Activated CD8-positive, alpha-beta memory T cell treated with anti-CD3 and anti-CD28 coated beads, Interleukin-2, amount 10 ng/mL, durations not matched to agents 7 days and 5 days (primary cell): ENCODE measurements at places on chromosomes 2 and 18.

DNA sequence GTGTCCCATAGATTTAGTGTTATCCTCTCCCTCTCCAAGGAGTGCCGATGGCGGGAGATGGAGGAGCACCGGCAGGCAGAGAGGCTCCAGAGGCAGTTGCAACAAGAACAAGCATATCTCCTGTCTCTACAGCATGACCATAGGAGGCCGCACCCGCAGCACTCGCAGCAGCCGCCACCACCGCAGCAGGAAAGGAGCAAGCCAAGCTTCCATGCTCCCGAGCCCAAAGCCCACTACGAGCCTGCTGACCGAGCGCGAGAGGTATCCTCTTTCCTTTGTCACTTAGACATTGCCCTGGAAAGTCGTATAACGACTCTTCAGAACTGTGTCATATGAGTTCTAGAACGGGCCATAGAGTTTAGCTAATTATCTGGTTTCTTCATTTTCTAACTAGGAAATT is 132.2 kb upstream of the IL1R2 start:
- no peak overlapping the region for H3K4me3 ChIP-seq
- H3K27me3 ChIP-seq: no peaks in the 10 kb centered on the region
- H3K36me3 ChIP-seq: peaks cover 16% of the 10 kb centered on the region
- no peak overlapping the region for H3K27ac ChIP-seq
- peaks cover 12% of the 10 kb centered on the region for H3K4me1 ChIP-seq

GRCh38 chr2:101132202-101132601 is 19.0 kb downstream of the TBC1D8 start:
- no peaks in the 10 kb centered on the region for H3K36me3 ChIP-seq
- H3K27me3 ChIP-seq: peaks cover 5% of the 10 kb centered on the region
- no peak for DNase-seq
- H3K27ac ChIP-seq: no peak overlapping the region

DNA sequence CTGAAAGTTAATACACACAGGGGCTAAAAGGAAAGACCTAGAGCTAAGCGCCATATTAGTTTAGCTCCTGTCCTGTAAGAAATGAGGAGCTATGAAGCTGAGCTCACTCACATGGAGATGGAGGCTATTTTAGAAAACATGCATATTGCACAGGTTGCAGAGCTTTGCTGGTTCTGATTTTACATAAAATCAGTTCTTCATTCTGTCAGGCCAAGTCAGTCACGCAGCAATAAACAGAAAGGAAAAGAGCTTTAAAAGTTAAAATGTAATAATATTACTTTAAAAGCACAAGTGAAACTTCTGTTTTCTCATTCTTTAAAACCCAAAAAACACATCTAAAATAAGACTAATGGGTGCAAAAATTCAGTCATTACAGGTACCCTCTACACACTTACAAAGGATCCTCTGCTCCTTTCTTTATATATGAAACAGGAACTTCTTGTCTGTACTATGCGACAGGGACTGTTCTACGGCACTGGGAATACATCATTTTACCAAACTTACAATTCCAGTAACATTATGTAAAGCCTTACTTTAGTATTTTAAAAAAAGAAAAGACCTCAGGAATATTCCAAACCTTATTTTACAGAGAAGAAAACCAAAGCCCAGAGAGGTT is 113.8 kb downstream of the THADA start:
- H3K4me1 ChIP-seq: peaks cover 47% of the 10 kb centered on the region
- H3K27me3 ChIP-seq: no peaks in the 10 kb centered on the region
- peaks cover 15% of the 10 kb centered on the region for H3K36me3 ChIP-seq
- H3K4me3 ChIP-seq: no peak overlapping the region

DNA sequence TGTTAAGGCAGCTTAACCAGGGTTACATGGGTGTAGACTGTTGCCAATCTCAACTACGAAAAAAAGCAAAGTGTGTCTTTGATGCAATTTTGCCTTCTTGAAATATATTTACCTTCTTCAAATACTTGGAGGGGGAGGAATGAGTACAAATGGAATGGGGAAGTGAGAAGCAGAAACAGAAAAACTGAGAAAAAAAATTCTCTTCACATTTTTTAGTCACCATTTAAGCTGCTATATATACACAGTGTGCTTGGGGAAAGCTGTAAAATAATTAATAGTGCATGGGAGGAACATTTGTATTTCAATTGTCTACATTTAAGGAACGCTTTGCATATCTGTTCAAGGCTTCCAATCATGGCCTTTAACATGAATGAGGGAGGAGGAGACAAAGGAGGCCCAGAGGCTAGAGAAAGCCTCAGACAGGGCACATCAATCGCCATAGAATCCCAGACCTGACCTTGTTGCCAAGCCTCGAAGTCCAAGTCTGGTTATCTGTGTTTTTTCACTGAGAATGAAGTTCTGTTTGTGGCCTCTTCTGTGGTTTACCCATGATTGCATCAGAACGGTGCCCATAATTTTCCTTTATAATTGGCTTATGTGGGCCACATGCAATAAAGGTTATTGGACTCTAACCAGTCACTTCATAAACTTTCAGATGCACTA is 158.6 kb downstream of the PIK3C3 start:
- H3K4me1 ChIP-seq: peaks cover 15% of the 10 kb centered on the region
- H3K4me3 ChIP-seq: no peak overlapping the region
- H3K36me3 ChIP-seq: no peaks in the 10 kb centered on the region
- H3K27me3 ChIP-seq: peaks cover 6% of the 10 kb centered on the region

- H3K4me3 ChIP-seq: no peak overlapping the region
- DNase-seq: no peak
- no peak overlapping the region for H3K27ac ChIP-seq
- no peaks in the 10 kb centered on the region for H3K36me3 ChIP-seq
These were observed 205.4 kb downstream of the PTPRM start for GRCh38 chr18:7772510-7772888.
